ENCODE measurements at places on chromosomes 3 and 15.

GRCh38 chr3:108239082-108239481 lies 16.9 kb upstream of the IFT57 start:
- DNase-seq = no peak

- DNase-seq = no peak
These were observed 130.6 kb upstream of the FHIT start for GRCh38 chr3:61381745-61382392.

DNA sequence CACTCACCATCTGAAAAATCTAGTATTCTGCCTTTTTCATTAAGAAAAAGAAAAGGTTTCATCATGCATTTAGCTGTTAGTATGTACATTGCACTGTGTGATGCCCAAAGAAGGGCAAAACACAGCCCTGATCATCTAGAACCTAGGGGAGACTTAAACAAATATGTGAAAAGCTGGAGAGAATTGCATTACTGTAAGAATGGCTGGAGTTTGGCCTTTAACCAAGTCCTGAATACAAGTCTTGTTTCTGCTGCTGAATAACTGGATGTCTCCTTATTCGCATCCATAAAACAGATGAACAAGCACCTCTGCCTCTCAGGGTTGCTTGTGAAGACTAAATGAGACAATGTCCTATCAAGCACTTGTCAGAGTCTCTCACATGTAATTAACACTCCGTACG lies 233.4 kb upstream of the LRTM1 start:
- DNase-seq = no peak

DNA sequence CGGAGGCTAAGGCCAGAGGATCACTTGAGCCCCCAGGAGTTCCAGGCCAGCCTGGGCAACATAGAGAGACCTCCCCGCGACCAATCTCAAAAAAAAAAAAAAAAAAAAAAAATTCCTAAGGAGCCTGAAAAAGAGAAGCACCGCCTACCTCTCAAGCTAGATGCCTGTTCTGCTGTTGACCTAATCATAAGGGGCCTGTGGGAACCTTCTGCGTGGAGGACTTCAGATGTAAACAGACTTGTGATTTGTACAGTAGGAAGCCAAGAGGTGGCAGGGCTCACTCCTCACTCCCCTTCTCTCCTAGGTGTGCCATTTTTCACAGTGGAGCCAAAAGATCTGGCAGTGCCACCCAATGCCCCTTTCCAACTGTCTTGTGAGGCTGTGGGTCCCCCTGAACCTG lies 3.2 kb downstream of the TYRO3 start:
- no peak for DNase-seq

DNA sequence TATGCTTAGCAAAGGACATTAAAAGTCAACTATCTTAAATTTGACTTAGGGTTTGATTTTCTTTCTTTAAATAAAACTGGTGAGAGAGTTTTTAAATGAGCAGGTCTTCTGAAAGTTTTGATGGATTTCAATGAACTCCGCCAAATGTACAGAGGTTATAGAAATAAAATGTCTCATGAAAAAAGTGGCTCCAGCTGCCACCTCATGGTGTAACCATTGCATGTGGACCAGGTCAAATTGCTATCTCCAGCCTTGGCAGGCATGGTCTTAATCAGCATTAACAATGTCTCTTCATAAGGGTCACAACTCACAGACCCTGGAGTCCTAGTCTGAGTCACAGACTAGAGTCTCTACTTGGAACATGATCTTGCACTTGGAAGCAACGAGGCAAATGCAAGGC lies 182.3 kb downstream of the ADAMTS17 start:
- no peak for DNase-seq

DNA sequence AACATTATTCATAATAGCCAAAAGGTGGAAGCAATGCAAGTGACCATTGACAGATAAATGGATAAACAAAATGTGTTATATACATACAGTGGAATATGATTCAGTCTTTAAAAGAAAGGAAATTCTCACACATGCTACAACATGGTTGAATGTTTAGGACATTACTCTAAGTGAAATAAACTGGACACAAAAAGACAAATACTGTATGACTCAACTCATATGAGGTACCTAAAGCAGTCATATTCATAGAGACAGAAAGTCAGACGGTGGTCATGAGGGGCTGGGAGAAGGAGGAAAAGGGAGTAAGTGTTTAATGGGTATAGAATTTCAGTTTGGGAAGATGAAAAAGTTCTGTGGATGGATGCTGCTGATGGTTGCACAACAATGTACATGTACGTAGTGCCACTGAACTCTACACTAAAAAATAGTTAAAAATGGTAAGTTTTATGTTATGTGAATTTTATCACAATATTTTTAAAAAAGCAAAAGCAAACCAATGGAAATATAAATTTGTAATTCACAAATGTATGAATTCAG lies 5.3 kb downstream of the TXNRD3 start:
- DNase-seq = no peak

DNA sequence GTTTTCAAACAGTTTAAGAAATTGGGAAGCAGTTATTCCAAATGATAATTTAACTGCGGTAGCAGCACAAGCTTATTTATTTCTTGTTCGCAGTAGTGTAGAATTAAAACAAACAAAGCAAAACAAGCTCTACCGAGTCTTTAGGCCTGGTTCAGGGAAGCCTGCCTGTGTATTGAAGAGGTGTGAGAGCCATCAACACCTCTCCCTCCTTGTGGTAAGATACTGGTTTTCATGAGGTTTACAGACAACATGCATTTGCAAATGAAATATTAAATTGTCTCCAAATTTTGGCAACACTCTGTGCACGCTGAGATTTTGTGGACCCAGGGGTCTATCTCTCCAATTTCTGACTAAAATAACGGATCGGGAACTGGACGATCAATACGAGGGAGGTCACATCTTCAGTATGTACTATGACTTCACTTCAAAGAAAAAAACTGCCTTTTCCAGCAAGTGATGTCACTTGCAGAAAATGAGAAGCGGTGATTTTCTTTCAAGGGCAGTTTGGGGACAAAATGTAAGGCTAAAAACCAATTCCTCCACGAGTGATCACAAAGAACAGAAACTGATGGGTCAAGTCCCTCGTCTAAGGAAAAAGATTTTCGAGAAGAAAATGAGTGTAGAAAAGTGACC lies 721 bp downstream of the ATR start:
- DNase-seq = no peak

DNA sequence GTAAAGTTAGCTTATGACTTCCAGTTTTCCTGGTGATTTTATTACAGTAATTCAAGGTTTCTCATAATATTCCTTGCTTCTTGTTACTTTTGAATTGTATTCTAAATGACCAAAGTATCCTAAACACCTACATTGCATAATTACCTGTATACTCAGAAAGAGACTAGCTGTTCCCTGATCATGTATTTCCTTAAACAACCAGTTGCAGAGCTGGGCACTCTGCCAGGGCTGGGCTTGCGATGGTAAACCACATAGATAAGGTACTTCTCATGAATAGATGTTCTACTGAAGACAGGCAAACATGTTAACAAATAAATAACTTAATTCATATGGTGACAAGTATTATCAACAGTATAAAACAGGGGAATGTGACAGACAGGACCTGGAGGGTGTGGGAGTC lies 142.3 kb upstream of the WNT5A start:
- no peak for DNase-seq

DNA sequence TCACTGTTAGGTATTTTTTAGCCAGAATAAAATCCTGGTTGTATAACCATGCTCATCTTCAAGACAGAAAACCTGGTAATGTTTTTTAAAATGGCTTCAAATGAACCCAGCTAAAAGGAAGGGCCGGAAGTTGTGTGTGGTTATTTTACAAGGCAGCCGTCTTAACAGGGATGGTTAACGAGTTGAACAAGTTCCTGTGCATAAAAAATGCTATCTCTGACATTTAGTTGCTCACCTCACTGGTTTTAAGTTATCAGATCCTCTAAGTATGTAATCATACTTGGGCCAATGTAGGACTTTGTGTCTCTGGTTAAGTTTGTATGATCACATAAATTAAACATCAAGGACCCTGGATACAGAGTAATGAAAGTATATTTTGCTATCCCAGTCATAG lies 2.1 kb downstream of the ATP11B start:
- no peak for DNase-seq

DNA sequence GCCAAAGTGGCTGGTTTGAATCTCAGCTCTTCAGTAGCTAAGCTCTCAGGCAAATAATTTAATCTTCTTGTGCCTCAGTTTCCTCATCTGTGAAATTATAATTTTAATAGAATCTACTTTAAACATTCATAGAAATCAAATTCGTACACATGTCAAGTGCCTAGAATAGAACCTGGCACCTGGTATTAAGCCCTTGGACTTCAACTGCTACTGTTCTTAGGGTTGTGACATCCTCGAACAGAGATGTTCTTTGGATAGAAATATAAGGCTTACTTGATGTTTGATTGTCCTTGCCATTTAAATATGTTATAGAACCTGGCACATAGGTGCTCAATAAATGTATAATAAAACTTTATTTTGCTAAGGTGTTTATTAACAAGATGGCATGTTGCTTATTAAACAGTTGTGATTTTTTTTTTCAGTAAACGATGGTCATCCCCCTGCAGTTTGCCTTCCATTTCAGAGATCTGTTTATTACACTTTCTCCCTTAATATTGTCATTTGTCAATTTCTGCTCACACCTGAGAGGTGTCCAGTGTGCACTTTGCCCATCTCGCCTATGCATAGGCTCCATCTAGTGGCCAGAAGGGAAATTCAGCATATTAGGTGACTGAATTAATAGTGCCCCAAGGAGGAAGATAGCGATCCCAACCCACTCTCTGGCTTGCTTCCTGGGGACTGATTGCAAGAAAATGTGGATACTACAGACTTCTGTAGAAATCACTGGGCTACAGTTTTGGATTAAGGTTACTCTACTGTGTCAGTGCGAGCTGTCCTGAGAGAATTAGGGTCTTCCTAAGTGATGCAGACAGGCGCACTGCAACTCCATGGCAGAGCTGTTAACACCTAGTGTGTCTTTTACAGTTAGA lies 10.7 kb downstream of the IGF1R start:
- no peak for DNase-seq

GRCh38 chr15:79644091-79644490 lies 212.0 kb downstream of the MINAR1 start:
- DNase-seq = no peak

GRCh38 chr3:14323401-14324223 lies 78.8 kb upstream of the SLC6A6 start:
- DNase-seq = no peak

GRCh38 chr15:84761607-84762131 lies 13.3 kb downstream of the ZNF592 start:
- no peak for DNase-seq

DNA sequence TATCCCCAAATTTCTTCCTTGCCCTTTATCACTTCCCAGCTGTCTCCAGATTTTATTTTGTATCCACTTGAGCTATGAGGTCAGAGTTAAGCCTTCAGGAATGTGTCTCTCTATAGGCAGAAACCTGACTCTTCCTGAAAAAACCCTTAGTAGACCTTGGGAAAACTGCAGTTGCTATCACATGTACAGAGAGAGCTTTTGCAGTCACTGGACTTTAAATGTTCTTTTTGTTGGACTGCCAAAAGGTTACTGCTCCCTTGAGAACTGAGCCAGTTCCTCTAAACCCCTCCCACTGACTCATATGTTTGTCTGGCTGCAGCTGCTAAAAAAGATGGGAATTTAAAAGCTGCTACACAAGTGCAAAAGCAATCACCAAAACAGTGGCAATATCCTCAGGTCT lies 169.1 kb upstream of the CCDC54 start:
- DNase-seq = no peak

DNA sequence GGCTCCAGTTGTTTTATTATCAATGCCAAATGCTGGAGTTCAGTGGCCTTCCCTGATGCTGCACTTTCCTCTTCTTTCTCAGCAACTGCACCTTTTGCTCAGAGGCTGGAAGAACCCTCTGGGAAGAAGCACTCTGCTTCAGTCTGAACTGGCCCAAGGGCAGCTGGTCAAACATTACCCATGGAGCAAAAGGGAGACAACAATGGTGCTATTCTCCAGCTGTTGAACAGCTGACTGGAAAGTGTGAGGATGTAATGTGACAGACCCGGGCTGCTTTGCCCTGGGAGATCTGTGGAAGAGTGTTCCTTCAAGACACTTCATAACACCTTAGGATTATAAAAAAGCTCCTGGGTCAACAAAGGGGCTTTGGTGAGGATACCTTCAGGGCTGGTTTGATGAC lies 84.9 kb downstream of the EPHB1 start:
- DNase-seq = no peak

DNA sequence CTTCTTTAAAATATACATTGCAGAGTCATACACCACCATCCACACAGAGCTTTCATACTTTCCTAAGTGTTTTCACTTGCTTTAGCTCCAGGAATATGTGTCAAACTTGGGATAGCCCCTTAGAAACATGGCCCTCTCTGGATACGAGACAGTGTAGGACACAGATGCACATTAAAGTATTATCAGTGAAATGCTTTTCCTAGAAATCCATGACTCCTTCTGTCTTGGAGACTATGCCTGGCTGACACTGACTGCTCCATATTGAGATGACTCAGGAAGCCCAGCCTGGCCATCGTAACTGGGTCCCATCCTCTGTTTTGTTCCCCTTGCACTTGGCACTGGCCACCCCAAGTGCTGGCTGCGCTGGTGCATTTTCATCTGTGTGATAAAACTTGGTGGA lies 204.8 kb downstream of the PDZRN3 start:
- no peak for DNase-seq

DNA sequence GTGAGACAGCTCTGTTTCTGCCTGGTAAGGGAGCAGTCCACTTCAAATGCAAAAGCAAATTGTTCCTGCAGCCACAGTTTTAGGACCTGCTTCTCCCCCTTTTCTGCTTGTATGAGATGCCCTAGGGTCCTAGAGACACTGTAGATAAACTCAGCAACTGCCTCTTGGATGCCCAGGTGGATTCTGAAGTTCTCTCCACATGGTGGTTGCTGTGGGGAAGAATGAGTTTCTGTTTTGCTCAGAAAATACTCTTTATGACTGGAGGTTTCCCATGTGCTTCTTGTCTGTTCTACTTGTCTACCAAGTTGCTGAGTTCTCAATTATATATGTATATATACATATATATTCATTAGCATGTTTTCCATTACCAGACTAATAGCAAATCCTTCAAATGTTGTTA lies 5.6 kb upstream of the ZNF80 start:
- no peak for DNase-seq

- DNase-seq = no peak
These were observed 7.2 kb downstream of the FSD2 start for GRCh38 chr15:82798531-82799166.

- DNase-seq = no peak
These were observed 50.8 kb upstream of the XRN1 start for GRCh38 chr3:142498397-142499180.

Measured in activated naive CD4-positive, alpha-beta T cell (primary cell).